ENCODE measurements at places on chromosomes 5 and 9.

DNA sequence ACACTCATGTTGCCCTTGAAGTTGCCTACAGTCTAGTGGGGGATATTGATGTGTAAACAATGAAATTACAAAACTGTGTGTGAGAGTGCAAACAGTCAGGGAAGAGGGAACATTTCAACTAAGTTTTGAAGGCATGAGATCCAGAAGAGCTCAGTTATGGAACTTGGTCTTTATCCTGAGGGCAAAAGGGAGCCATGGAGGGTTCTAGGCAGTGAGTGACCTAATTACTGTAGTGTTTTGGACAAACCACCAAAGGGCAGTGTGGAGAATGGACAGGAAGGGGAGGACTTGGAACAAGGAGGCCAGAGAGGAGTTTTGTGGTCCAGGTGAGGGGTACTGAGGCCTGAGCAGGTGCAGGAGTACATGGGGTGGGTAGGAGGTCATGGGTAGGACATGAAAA lies 143.7 kb upstream of the SMIM23 start:
- DNase-seq = no peak

DNA sequence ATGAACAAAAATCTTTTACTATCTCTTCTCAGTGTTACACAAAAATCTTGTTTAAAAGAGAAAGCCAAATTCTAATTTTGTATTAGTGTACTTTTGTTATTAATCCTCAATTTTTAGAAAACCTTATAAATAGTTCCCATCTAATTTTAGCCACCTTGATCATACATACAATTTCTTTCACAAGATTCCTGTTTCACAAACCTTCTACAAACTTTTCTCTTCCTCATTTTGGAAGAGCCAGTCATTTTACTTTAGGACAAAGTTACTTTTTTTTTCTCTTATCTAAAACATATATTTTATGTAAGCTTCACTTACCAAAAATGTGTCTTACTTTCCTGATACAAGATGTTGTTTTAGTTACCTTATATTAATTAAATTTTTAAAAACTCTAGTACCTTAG lies 161.3 kb downstream of the YIPF5 start:
- DNase-seq = no peak

DNA sequence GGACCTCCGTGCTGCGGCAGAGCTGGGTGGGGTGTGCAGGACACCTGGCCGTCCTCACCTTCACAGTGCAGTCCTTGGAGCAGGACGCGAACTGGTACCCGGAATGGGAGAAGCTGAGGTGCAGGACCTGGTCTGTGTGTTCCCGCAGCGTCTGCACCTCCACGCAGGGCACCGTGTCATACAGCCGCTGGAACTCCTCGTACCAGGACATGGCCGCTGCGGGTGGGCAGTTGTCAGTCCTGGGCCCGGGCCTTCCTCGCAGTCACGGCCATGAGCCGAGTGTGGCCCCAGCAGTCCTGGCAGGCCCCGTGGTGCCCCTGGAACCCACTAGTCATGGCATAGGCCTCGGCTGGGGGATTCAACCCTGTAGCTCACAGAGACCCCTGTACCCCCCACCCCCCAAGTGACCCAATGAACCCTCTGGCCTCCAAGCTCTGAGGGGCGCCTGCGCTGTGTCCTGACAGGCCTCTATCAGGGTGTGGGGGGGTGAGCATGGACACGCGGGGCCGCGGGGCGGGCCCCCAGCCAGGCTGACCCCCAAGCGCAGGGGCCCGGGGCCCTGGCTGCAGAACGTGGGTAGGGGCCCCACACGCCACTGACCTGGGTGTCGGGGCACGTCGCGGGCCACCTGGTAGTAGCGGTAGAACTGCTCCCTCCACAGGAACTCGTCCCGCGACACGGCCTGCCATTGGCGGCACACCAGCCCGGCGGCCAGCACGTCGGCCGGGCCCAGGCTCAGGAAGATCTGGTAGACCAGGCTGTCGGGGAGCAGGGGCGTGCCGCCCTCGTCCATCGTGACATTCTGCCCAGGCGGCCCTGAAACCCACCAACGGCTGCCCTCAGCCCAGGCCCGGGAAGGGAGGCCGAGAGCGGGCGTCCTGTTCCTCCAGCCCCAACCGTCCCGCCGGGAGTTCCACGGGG lies 987 bp downstream of the FBXW5 start:
- peak; percentile 3 for DNase-seq

- DNase-seq = no peak
Measured at GRCh38 chr9:8733131-8733954, 933.8 kb upstream of the DMAC1 start.

DNA sequence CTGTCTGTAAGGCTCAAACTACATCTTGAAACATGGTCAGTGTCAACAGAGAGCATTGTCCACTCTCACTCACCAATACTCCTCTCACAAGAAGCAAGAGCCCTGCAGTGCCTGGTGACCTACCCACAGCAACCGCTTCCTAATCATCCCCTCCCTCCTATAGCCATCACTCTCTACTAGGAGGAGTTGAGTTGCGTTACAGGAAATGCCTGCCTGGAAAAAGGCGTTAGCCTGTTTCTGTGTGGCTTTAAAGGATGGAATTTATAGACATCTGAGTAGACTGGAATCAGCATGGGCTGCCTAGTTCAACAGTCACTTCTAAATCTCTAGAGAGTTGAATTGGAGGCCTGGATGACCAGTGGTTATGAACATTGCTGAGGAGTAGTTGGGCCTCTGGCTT lies 108.3 kb upstream of the FER start:
- no peak for DNase-seq
